ENCODE measurements at places on chromosomes 11 and 22.

DNA sequence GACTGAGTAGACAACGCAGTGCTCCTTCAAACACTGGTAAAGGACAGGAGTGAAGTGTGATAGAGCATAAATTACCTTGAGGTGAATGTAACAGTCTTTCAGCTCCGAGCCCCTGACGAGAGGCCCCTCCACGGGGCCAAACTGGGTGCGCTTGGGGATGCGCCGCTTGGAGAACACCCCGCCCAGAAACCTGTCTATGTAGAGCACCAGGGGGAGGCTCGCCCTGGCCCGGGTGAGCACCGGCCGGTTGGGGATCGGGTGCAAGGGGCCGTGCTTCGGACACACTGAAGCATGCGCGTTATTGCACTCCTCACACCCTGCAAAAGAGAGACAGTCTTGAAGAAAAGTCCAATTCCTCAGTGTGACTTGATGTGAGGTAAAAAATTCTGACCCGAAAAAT is 49.3 kb upstream of the NFRKB start:
- no peak for DNase-seq

GRCh38 chr11:84398017-84398626 is 1112.0 kb upstream of the CCDC90B start:
- DNase-seq: no peak

DNA sequence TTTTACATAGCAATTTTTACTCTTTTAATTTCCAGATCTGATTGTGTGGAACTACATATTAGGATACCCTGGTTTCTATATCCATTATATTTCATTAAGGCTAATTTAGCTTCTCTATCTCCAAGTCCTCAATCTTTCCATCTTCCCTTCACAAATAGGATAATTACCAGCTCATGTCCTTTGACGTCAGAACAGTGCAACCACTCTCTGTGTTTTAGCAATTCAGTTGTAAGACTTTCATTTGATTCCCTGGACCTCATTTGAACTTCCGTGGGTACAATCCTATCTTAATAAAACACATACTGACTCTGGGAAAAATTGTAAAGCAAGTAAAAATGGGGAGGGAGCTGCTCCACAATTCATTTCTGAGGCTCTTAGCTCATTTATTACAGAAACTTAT is 52.8 kb downstream of the FAM76B start:
- no peak for DNase-seq

GRCh38 chr11:109783840-109784239 is 309.4 kb upstream of the ZC3H12C start:
- DNase-seq: no peak

- no peak for DNase-seq
Observed at GRCh38 chr11:57493507-57494503, 21.7 kb downstream of the SLC43A1 start.

GRCh38 chr11:15801616-15802015 is 554.7 kb downstream of the SOX6 start:
- no peak for DNase-seq

DNA sequence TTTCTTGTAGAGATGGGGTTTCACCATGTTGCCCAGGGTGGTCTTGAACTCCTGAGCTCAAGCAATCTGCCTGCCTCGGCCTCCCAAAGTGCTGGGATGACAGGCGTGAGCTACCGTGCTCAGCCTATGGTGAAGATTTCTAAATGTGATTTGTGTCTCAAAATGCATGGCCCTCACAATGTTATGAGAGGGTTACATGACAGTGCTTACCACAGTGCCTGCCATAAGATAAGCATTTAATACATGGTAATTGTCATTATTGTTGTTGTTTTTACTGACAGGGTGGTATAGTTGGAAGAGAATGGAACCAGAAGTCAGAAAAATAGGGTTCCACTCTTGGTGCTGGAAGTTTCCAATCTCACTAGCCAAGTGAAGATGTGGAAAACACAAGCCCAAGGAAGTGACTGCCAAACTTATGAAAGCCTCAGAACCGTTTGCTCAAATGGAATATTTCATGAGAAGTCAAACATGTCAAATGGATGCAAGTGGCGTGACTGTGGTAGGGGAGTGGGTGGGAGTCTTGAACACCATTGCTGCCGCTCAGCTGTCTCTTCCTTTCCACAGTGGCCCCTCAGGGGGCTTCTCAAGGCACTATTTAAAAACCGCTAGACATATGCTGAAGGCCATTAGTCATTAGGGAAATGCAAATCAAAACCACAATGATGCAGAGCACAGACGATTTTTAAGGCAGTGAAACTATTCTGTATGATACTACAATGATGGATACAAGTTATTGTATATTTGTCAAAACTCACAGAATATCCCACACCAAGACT is 29.1 kb upstream of the LMO2 start:
- DNase-seq: no peak

GRCh38 chr11:8959546-8960166 is 4.6 kb downstream of the TMEM9B start:
- no peak for DNase-seq

DNA sequence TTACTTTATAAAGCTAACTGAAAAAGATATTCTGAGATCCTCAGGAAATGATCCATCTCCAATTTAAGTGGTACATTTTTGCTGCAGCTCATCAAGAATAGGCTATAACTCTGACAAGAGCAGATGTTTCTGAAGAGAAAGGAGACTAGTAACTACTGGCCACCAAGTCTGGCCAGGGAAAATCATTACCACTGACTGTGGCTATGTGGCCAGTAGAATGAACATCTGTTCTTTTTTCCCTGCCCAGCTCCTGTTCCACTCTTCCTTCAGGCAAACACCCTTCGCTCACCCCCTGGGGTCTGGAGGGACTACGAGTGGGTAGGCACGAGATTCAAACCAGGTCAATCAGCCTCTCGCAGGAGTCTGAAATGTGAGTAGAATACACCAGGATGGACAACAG is 23.9 kb downstream of the TMEM123 start:
- no peak for DNase-seq

DNA sequence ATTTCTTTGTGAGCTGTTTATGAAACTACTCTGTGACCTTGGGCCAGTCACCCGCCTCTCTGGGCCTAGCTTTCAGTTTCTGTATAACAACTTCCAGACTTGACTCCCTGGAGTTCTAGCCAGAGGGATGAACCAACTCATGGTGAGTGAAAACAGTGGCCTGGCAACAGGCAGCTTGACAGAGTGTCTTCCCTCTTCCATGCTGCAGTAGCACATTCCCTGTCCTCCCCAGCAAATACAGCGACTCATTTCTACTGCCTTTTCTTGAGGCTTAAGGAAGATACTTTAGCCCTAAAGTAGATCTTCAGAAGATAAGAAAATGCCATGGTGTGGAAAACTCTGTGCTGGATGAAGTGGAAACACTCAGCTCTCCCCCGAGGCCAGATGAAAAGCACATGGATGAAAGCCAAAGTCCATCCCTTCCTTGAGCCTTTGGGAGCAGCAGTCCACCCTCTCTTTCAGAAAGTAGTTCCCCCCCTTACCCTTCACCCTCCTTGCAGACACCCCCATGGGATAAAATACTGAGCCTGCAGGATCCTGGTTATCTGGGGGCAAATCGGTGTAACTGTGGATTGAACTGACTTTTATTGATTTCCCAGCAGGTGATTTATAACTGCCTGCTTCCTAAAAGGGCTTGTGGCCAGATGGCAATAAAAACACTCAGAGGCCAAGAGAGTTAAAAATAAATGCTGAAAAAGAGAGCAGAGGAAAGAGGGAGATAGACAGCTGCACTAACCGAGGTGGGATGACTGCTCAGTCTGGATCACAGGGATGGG is 24.1 kb downstream of the IRAG1 start:
- no peak for DNase-seq

DNA sequence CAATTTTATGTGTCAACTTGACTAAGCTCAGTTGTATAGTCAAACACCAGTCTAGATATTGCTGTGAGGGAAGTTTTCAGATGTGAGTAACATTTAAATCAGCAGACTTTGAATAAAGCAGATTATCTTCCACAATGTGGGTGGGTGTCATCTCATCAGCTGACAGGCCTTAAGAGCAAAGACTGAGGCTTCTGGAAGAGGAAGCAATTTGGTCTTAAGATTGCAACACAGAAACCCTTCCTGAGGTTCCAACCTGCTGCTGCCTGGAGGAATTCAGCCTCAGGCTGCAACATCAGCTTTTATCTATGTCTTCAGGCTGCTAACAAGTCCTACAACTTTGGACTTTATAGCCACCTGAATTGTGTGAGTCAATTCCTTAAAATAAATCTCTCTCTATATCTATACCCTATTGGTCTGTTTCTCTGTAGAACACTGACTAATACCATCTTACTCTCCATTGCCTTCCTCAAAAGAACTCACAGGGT is 277.2 kb upstream of the PLET1 start:
- DNase-seq: no peak

DNA sequence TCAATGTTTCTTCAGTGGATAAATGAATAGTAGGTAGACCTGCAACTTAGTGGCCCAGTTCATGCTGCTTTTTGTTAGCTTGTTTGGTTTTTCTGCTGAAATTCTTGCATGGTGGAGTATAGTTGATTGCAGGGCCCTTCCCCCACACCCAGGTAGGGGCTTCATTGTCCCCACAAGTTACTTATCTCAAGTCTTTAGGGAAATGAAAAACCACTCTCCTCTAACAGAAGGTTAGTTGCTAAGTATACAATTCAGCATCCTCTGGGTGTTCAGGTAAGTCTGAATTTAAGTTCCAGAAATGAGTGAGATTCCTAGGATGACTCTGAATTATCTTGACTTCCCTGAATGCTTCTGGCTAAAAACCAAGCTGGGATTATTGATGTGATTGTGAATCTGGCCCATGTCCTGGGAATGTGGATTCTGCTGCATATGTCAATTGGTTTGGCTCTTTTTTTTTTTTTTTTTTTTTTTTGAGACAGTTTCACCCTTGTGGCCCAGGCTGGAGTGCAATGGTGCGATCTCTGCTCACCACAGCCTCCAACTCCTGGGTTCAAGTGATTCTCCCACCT is 40.3 kb downstream of the BCL2L13 start:
- no peak for DNase-seq
